ENCODE measurements at places on chromosomes 5 and 9.

DNA sequence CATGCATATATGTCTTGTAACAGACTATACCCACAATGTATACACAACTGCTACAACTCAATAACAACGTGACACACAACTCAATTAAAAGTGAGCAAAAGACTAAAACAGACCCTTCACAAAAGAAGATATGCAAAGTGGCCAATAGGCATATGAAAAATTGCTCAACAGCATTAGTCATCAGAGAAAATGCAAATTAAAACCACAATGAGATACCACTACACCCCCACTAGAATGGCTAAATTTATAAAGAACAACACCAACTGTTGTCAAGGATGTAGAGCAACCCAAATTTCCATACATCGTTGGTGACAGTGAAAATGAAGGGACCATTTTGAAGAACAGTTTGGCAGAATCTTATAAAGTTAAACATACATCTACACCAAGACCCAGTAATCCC lies 38.9 kb downstream of the GABRB2 start:
- no peak for DNase-seq

GRCh38 chr9:93701494-93702218 lies 125.3 kb downstream of the PHF2 start:
- DNase-seq: no peak

DNA sequence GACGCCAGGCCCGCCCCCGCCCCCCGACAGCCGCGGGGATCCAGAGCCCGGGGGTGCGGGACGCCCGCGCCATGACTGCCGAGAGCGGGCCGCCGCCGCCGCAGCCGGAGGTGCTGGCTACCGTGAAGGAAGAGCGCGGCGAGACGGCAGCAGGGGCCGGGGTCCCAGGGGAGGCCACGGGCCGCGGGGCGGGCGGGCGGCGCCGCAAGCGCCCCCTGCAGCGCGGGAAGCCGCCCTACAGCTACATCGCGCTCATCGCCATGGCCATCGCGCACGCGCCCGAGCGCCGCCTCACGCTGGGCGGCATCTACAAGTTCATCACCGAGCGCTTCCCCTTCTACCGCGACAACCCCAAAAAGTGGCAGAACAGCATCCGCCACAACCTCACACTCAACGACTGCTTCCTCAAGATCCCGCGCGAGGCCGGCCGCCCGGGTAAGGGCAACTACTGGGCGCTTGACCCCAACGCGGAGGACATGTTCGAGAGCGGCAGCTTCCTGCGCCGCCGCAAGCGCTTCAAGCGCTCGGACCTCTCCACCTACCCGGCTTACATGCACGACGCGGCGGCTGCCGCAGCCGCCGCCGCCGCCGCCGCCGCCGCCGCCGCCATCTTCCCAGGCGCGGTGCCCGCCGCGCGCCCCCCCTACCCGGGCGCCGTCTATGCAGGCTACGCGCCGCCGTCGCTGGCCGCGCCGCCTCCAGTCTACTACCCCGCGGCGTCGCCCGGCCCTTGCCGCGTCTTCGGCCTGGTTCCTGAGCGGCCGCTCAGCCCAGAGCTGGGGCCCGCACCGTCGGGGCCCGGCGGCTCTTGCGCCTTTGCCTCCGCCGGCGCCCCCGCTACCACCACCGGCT lies 1.0 kb downstream of the FOXE1 start:
- DNase-seq: no peak

DNA sequence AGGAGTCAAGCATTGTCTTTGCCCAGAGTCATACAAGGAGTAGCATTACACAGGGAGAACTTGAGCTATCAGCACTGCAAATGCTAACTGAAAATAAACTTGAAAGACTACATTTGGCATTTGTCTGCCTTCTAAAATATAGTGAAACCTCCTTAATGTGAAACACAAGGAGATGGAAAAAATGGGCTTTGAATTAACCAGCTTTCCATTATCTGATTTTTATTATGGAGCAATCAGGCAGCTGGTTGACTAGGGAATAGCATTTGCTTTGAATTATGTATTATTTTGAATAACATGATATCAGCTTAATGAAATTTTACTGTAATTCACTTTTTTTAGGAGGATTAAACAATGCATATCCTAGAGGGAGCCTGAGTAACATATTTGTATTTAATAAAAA lies 130.8 kb downstream of the GDNF start:
- no peak for DNase-seq

DNA sequence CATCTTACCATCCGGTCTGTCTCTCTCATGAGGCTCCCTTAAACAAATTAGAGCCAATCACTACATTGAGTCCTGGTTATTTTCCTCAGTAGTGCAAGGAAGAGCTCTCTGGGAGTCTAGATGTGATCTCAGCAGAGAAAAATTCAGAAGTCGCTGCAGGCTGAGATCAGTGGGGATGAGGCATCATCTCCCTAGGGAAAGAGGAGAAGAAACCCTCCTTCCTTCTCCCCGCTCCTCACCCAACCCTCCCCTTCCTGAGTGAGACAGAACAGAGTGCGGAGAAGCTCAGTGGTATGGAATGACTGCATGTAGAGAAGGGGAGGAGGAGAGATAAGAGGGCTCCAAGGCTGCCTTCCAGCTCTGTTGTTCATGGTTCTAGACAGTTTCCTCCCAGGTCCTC lies 80.5 kb downstream of the PAPPA start:
- DNase-seq: no peak

- DNase-seq: no peak
These were observed 131.1 kb downstream of the ACTL7B start for GRCh38 chr9:108724652-108725051.

DNA sequence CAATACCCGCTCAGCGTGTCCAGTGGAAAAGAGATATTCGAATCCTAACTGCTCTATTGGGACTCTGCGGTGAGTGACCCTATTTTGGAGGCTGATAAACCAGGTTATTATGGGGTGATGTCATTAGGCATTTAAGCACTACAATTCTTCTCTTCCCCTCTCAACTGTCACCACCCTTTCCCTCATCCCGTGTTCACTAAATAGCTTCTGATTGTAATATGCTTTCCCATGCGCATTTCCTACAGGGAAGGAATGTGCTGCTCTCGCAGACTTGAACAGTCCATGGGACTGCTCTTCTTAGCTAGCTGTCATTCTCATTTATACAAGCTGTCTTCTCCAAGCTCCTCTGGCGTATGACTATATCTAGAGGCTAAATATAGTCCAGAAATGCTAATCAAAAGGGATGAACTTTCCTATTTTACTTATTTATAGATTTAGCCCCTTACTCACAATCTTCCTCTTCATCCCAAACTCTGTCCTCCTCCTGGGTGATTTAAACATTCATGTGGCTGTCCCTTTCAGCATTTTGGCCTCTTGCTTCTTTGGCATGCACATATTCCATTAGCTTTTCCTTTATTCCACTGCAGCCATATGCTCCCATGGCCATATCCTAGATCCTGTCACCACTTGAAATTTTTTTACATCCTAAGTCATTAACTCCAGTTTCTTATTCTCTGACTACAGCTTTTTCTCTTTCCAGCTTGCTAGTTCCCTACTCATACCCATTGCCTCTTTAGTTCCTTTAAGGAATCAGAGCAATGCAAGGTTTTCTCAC lies 39.6 kb upstream of the CSNK1G3 start:
- no peak for DNase-seq

DNA sequence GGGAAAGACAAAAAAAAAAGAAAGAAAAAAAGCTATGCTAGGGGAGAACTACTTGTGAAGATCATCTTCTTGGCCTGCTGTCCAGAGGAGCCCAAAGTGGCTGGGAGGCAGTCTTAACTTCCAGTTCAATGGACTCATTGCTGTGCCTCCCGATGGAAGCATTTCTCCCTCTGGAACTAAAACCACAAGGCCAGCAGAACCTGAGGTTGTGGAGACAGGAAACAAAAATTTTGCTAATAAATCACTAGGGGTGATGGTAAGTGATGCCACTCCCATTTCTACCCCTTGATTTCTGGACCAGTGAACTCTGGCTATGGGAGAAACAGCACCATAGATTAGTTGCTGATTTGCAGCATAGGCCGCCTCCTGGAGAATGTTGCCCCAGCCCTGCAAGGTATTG lies 123.4 kb upstream of the NFIL3 start:
- no peak for DNase-seq

GRCh38 chr9:133009906-133010582 lies 20.8 kb upstream of the GTF3C5 start:
- DNase-seq: no peak

- DNase-seq: no peak
These were observed 14.3 kb downstream of the PDE8B start for GRCh38 chr5:77224672-77225355.

GRCh38 chr9:38253200-38253599 lies 139.3 kb upstream of the ALDH1B1 start:
- no peak for DNase-seq

- DNase-seq: no peak
These were observed 136.7 kb downstream of the FGF10 start for GRCh38 chr5:44252545-44252944.
